ENCODE measurements at places on chromosomes 13 and 19.

DNA sequence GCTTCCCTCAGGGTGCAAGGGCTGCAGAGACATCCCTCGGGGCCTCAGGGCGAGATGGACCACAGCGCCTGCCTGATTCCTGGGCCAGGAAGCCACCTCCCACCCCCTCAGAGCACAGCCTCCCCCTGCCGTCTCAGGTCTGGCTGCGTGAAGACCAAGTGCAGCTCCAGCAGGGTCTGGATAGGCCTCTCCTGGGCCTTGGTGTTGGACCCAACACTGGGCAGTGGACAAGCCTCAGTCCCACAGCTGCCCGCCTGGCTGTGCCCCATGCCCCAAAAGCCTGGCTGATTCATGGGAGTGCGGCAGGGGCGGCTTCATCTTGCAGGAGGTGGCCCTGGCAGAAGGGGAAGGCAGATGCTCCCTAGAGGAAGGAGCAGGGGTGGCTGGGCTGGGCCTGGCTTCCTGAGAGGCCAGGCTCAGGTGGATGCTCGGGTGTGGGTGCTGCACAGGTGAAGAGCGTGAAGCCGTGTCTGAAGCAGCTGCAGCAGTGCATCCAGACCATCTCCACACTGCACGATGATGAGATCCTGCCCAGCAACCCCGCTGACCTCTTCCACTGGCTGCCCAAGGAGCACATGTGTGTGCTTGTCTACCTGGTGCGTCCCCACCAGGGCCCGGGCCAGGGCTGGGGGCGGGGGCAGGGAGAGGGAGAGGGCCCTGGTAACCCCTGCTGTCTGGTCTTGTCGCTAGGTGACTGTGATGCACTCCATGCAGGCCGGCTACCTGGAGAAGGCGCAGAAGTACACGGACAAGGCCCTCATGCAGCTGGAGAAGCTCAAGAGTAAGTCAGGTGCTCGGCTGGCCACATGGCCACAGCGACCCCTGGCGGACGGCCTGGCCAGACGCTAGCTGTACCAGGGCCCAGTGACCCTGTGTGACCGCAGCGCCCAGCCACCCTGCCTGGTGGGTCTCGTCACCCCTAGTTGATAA is 21.7 kb downstream of the MAU2 start:
- peak; percentile 20 for DNase-seq

GRCh38 chr13:35643625-35644024 is 167.1 kb upstream of the MAB21L1 start:
- no peak for DNase-seq

GRCh38 chr19:38831142-38831605 is 420 bp downstream of the ECH1 start:
- DNase-seq: peak; percentile 36

GRCh38 chr13:63944911-63945310 is 2529.3 kb upstream of the PCDH20 start:
- no peak for DNase-seq

- peak; percentile 12 for DNase-seq
These were observed 83.1 kb downstream of the B3GLCT start for GRCh38 chr13:31282741-31283455.

GRCh38 chr13:80684217-80684991 is 343.5 kb upstream of the SPRY2 start:
- no peak for DNase-seq

DNA sequence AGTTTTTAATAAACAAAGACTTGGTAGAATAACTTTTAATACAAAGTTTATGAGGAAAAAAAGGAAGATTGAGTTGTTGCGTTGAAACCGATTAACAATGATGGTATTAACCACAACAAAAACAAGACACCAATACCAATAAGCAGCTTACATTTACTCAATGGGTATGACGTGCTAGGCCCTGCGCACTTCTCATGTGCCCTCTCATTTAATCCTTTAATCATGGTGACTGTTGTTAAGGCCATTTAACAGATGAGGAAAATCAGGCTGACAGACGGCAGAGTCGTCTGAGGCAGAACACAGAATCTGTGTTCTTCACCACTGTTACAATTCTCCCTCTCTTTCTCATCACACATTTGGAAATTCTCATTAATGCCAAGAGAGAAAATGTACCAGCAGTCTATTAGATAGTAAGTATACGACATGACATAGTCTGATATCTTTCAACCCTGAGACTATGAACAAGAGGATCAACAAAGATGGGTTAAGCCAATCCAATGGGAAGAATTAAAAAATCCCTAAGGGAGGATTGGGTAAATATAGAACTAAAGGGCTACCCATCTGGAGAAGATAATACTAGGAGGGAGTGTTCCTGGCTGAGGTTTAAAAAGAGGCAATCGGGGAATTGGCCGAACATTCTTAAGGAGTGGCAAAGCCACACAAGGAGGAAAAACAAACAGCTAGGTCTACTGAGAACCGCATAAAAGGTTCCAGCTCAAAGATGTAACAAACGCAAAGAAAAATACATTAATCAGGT is 54.0 kb downstream of the DOCK9 start:
- DNase-seq: no peak

GRCh38 chr13:88754141-88754540 is 1083.0 kb downstream of the SLITRK5 start:
- DNase-seq: no peak

- DNase-seq: no peak
These were observed 23.6 kb upstream of the RFXAP start for GRCh38 chr13:36795463-36795862.

DNA sequence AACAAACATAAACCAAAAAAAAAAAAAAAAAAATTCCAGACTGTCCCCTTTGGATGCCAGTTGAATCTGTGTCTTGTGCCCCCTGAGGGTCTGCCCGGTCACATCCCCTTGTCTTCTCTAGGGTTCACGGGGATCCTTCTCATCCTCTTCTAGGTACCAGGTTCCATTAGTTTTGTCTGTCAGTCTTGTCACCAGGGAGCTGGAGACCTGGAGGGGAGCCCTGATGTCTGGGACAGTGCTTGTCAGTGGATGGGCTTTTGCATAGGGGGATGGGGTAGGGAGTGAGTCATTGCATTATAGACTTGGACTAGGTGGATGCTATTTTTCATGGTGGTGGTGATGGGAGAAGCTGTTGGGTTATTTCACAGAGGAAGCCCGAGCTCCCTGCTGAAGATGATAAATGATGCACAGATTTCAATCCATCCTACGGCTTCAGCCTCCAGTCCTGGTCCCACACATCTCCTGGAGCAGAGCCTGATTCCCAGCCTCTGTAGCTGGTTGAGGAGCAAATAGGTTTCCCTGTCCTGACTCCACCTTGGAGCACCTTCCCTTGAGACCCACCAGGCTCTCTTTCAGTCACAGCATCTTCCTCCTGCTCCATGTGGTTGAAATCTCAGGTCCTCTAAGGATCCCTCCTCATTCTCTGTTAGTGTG is 26.0 kb downstream of the WTIP start:
- no peak for DNase-seq

DNA sequence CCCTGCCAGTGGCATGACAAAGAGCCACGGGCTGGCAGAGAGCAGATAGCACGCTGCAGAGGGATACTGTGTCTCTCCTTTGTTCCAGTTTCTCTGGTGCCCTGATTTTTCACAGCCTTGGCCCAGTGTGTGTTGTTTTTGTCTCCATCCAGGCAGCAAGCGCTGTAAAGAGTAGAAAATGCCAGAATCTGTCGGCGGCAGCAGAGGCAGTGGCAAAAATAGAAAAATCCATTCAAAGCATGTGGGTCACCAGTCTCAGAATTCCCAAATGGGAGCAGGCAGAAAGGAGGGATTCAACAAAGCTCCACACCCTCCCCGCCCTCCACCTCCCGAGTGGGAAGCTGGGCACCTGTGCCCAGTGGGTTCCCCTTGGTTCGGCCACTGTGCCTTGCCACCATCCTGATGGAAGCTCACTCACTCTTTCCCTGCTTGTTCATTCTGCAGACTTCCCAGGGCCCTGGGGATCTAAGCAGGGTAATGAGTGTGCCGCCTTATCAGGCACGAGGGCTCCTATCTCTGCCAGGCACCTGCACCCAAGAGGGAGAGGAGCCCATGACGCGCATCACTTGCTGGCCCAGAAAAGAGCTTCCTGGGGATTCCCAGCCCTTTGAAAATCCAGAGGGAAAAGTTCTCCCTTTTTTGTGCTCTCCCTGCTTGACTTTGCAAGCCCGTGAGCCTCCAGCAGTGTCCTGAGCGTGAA is 416.9 kb downstream of the IRS2 start:
- DNase-seq: no peak

DNA sequence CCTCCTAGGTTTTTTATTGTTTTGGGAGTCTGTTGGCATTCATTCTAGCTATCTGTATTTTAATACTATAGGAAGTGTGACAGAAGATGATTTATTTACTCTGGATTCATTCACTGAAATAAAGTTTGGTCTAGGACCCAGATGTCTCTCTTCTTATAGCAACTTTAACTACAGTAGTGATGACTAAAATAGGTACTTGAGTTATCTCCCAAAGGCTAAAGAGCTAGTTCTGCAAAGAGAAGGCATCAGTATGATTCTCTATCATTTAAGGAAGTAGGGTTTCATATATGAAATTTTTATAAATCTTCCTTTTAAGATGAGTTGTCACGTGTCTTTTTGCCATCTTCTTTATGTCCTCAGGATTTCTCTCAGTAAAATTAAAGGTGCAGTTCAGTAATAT is 507.4 kb downstream of the KCTD12 start:
- DNase-seq: no peak

DNA sequence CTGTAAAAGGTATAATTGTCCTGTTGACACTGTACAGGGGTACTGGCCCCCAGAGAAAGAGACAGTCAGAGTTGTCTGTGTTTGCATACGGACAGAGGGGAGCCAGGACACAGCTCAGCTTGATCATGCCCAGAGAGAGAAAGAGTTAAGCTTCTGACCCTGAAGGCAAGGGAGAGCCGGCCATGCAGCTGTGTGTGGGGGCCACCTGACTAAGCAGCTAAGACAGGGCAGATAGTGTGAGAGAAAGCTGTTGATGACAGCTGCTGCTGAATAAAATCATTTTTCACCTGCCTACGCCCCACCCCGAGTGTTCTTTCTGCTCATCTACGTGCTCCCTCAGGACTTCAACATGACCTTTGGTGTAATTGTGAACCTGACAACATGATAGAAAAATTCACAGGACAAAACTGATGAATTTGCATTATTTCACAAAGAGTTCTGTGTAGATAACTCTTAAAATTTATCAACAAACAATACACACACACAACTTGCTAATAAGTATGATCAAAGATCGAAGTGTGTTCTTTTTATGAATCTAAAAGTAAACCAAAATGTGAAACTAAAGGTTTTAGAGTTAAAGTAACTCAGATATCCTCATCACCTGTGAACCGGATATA is 1294.3 kb upstream of the ATXN8OS start:
- DNase-seq: no peak

DNA sequence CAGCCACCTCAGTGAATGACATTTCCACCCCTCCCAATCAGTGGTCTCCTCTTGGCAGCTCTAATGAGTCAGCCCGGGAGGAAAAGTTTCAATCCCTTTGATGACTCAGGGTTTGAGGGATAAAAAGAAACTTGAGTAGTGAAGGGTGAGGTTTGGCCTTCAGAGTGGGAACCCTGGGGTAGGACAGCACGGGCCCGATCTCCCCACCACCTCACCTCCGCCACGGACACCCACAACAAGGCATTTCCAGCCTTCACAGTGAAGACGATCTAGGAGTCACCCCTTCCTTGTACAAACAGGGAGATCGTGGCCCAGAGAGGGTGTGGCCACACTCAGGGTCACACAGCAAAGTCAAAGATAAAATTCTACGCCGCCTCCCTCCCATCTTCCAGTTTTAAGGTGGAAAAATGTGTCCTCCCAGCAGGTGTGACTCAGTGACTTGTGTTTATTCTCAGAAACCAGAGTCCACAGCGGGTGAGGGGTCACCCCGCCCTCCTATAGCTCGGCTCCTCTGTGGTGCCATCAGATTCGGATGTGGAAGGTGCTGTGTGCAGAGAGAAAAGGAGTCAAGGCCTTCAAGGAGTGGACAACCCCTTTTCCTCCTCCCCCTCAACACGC is 12.3 kb downstream of the CIB3 start:
- peak; percentile 74 for DNase-seq
